MM.1S (cell line): ENCODE measurements at places on chromosomes 1 and 21.
A peak's percentile ranks its signal among the peaks of the same experiment; 100 is the strongest.

DNA sequence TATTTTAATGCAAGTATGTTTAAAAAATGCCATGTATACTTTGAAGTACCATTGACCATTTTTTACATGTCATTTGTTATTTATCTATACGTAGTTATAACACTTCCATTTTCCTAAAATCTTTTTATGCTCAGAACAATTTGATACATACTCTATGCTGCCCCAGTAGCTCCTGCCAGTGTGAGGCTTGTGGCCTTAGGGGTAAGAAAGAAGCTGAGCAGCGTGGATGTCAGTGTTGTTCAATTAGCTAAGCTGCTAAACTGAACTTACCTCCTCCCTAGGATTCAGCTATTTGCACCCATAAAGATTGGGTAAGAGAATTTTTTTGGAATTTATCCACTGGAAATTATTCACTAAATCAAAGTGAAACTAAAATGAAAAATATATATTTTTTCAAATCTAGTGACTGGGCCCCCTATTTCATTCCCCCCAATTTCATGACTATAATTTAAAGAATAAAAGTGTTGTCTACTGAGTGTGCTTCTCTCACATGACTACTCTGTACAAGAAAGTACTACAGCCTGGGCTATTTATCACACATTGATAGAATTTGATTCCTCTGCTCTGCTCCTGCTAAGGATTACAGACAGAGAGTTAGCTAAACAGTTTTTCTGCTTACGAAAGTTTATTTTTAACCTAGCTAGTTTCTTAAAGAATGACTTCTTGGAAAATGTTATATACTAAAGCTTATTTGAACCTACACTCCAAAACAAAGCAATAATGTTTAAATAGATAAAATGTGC, 1030.3 kb upstream of the ADGRL4 start:
- no peak for DNase-seq

DNA sequence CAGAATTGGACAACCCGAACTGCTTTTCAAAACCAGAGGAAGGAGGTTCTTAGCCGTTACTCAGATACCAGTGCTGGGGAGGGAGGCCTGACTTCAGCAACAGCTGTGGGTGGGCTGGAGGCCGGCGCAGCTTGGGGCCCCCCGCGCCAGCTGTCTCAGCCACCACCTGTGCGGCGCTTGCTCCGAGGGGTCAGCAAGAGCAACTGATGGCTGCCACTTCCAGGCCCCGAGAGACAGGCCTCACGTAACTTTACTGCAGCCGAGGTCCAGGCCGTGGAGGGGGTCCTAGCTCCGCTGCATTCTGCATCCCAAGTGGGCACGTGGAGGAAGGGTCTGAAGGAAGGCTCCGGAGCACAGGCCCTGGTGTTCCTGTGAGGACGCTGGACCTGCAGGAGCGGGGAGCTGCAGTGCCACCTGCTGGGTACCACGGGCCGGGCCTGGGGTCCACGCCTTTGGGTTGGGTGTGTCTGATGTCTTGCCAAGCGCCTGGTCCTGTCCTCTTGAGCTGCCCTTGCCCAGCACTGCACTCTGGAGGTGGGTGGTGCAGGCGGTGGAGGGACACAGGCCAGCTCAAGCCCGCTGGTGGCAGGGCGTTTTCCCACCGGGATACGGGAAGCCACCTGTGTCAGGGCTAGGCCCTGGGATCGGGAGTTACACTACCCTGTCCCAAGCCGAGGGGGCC, 9.8 kb downstream of the THAP3 start:
- no peak for DNase-seq

DNA sequence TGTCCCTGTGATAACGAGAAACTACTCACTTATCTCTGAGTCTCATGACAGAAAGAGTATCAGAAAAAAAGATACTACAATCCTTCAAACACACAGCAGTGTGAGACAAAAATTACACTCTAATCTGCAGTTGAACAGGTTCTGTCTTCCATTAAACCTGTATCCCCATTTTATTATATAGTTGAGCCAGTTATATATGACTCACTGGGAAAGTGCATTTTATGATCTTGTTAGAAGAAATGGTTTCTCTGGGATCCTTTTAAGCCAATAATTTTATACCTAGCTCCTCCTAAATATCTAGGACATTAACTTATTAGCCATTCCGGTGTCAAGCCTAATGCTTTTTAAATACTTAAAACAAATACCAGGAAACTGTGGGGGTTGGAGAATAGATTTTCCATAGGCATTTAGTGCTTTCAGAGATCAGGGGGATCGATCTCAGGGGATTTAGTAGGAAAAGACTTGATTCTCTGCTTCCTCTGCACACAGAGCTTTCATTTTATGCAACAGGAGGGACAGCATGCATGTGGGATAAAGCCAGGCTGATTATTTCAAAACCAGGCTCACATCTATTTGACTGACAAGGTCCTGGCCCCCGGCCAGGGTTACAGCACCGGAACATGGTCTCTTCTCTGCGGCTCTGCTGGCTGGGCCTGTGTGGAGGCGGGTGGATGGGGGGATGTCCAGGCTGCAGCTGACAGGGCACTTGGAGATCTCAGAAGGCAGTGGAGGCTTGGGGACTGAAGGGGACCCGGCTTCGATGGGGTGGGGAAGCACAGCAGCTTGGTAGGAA, 310.6 kb downstream of the DISC1 start:
- DNase-seq = no peak

GRCh38 chr1:46152016-46152415, 19.6 kb upstream of the PIK3R3 start:
- DNase-seq = no peak

DNA sequence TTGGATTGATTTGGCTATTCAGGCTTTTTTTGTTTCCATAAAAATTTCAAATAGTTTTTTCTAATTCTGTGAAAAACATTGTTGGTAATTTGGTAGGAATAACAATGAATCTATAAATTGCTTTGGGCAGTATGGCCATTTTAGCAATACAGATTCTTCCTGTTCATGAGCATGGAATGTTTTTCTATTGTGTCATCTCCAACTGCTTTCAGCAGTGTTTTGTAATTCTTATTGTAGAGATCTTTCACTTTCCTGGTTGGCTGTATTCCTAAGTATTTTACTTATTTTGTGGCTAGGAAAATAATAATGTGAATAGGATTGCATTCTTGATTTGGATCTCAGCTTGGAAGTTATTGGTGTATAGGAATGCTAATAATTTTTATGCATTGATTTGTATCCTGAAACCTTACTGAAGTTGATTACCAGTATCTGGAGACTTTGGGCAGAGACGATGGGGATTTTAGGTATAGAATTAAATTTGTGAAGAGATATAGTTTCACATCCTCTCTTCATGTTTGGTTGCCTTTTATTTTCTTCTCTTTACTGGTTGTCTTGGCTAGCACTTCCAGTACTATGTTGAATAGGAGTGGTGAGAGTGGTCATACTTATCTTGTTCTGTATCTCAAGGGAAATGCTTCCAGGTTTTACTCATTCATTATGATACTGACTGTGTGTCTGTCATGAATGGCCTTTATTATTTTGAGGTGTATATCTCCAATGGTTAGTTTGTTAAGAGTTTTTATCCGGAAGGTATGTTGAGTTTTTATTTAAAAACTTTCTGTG, 57.3 kb downstream of the DRAM2 start:
- no peak for DNase-seq

- no peak for DNase-seq
Observed at GRCh38 chr1:231733063-231733462, 106.5 kb downstream of the DISC1 start.

DNA sequence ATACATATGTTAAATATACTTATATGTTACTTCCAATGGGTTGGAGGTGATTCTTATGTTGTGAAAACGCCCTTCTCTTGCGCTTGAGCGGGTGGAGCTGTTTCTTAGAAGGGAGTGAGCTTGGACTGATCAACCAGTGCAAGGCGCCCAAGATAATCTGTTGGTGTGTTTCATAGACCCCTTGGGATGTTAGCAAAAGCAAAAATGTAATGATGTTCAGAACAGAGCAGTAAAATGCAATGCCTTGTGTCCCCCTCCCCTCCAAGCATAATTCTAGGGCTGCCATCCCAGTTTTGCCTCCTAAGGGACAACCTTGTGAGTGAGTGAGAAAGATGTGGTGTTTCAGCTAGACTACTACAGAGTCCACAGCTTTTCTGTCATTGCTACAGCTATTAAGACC, 6.2 kb upstream of the CD34 start:
- no peak for DNase-seq

- DNase-seq = no peak
Observed at GRCh38 chr1:85195703-85196102, 5.1 kb downstream of the SYDE2 start.

GRCh38 chr21:30590297-30590696, at the start of gene KRTAP22-2:
KRTAP22-2 (minus strand) TSS chr21:30590397.
- DNase-seq = no peak

DNA sequence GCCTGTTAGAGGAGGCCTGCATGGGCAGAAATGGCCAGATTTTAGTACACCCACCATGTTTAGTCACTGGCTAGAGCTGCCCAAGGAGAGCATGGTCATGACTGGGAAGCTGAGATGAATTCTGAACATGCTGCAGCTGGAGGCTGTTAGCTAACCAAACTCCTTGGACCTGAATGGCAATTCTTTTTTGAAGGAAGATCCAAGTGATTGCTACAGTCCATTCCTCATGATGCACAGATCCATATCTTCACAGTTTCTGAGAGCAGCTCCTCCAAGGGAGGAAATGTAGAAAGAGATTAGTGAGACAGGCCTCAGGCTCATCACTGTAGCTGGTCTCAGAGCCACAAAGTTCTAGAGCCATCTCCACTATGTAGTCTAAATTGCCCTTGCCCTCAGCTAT, 11.1 kb downstream of the ZFYVE9 start:
- no peak for DNase-seq

- DNase-seq = no peak
Observed at GRCh38 chr1:188489336-188490112, 1660.8 kb downstream of the PLA2G4A start.

GRCh38 chr21:26422706-26423105, 150.4 kb downstream of the CYYR1 start:
- no peak for DNase-seq

- DNase-seq = no peak
Observed at GRCh38 chr21:29256126-29256910, 42.4 kb upstream of the BACH1 start.

- DNase-seq = no peak
Observed at GRCh38 chr21:17050156-17050555, 462.7 kb upstream of the CXADR start.

GRCh38 chr1:231603598-231604275, 22.9 kb upstream of the DISC1 start:
- DNase-seq = peak; percentile 84

DNA sequence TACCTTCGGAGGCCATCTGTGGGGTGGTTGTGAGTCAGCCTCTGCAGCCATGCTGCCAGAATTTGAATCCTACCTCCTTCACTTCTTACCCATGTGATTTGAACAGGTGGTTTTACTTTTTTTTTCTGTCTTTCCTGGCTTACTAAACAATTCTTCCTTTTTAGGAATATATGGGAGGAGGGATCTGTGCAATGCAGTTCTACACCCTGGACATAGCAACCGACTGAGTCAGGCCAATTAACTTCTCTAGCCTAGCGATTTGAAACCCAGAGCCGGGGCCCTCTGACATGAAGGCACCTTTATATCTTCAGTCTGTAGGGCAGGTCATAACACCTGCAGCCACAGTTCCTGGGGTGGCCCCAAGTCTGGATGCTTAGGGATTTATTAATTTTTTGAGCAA, 83.6 kb downstream of the ST6GALNAC3 start:
- no peak for DNase-seq
